Gastroesophageal sphincter (tissue), 4 donors: ENCODE measurements at places on chromosomes 13 and 19. TPM values are rescaled to one million over a fixed set of nuclear protein-coding genes. Genes with fewer than 3 reads are reported as not detected.

- no peak overlapping the region for H3K27ac ChIP-seq
- H3K27me3 ChIP-seq: no peaks in the 10 kb centered on the region
- H3K4me3 ChIP-seq: no peak overlapping the region
- no peaks in the 10 kb centered on the region for H3K36me3 ChIP-seq
- no peaks in the 10 kb centered on the region for H3K4me1 ChIP-seq
Measured at GRCh38 chr13:74675182-74675581, 541.0 kb upstream of the KLF12 start.

Gene HPN
- total RNA-seq: 1.2 TPM

DNA sequence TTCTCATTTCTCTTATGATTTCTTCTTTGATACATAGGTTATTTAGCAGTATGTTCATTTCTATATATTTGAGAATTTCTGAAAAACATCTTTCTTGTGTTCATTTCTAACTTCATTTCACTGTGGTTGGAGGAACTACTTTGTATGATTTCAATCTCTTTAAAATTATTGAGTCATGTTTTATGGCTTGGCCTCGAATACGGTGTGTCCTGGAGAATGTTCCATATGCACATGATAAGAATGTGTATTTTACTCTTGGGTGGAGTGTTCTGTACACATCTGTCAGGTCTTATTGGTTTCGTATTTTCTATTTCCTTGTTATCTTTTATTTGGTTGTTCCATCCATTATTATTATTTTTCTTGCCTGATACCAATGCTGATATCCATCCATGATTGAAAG lies 22.9 kb downstream of the DNM2 start:
- no peaks in the 10 kb centered on the region for H3K27me3 ChIP-seq
- H3K27ac ChIP-seq: no peak overlapping the region
- H3K36me3 ChIP-seq: peaks cover 5% of the 10 kb centered on the region
- peaks cover 45% of the 10 kb centered on the region for H3K4me1 ChIP-seq
- no peak overlapping the region for H3K4me3 ChIP-seq
- ATAC-seq: no peak

Gene ASPDH
- not detected for total RNA-seq

GRCh38 chr19:16113727-16114126 lies 2.0 kb downstream of the RAB8A start:
- H3K4me1 ChIP-seq: peaks cover 20% of the 10 kb centered on the region
- ATAC-seq: no peak
- no peak overlapping the region for H3K4me3 ChIP-seq
- no peaks in the 10 kb centered on the region for H3K27me3 ChIP-seq
- H3K36me3 ChIP-seq: peaks cover 27% of the 10 kb centered on the region

GRCh38 chr13:41459432-41460073 lies 2.2 kb downstream of the RGCC start:
- H3K4me3 ChIP-seq: peak overlapping the region; percentile 75
- peaks cover 37% of the 10 kb centered on the region for H3K4me1 ChIP-seq
- no peak for ATAC-seq
- peak overlapping the region; percentile 83 for H3K27ac ChIP-seq

Gene ZNF229
- total RNA-seq: 9.0 TPM

Gene LRRC63
- total RNA-seq: not detected

Gene PGLYRP1
- total RNA-seq: not detected
